ENCODE measurements at places on chromosomes 7 and 10.

DNA sequence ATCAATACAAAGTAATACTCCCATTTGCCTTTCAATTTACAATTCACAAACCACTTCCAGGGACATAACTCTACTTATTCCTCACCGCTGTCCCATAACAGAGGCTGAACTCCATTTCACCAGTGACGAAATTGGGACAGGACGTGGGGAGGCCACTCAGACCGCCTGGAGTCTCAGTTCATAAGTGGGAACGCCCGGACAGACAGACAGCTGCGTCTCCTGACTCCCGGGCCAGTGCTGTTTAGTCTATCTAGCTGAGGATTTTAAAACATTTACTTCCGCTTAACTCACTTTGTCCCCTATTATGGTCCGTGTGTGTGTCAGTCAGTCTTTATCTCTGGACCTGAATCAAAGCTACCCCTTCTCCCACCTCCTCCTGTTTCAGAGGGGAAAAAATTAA is 67.4 kb upstream of the ZNF438 start:
- DNase-seq, result no peak

DNA sequence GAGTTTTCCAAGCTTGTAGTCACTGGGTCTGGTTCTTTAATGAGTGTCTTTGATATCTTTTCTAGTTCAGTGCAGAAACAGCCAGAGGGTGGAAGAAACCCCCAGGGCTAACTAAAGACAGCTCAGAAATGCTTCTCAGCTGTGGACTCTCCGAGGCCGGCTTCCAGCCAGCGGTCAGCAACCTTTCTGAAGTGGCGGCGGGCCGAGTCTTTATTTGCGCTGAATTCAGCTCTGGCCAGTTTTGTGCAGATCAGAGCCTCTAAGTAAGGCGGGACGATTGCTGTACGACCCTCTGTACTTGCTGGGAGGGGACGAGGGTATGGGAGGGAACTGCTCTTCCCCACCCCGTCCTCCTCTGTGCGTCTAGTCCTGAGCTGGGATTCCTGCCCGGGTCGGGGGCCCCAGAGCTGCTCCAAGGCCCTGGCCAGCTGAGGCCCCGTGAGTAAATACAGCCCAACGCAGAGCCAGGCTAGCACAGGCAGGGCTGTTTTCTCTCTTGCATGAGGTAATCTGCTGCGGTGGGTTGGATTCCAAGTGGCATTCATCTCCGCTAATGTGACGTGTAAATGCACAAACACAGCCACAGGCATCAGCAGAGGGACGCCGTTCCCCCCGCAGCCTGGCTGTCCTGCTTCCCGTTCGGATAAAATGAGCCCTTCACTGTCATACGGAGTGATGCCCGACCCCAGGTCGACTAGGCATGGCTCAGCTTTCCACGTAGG is 159.8 kb downstream of the PIP4K2A start:
- DNase-seq, result no peak

GRCh38 chr10:129027906-129028305 is 439.1 kb upstream of the MGMT start:
- DNase-seq, result no peak

DNA sequence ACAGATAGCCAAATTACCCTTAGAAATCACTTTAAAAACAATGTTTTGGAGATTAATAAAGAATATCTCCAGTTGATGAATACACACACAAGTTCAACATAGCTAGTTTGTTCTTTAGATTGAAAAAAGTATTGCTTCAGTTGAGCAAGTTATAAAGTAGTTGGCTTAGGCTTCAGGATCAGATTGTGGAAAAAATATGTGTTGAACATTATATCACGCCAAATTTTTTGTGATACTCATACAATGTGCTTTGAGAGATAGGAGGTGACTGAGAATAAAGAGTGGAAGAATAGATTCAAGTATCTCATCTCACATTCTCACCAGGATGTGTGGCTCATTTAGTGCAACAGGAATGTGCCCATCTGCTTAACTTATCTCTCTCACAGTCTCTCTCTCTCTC is 553.3 kb downstream of the HTR7 start:
- no peak for DNase-seq

- no peak for DNase-seq
Observed at GRCh38 chr7:138978541-138979184, 2.5 kb downstream of the KIAA1549 start.

GRCh38 chr7:51020944-51021343 is 238.2 kb upstream of the GRB10 start:
- no peak for DNase-seq

DNA sequence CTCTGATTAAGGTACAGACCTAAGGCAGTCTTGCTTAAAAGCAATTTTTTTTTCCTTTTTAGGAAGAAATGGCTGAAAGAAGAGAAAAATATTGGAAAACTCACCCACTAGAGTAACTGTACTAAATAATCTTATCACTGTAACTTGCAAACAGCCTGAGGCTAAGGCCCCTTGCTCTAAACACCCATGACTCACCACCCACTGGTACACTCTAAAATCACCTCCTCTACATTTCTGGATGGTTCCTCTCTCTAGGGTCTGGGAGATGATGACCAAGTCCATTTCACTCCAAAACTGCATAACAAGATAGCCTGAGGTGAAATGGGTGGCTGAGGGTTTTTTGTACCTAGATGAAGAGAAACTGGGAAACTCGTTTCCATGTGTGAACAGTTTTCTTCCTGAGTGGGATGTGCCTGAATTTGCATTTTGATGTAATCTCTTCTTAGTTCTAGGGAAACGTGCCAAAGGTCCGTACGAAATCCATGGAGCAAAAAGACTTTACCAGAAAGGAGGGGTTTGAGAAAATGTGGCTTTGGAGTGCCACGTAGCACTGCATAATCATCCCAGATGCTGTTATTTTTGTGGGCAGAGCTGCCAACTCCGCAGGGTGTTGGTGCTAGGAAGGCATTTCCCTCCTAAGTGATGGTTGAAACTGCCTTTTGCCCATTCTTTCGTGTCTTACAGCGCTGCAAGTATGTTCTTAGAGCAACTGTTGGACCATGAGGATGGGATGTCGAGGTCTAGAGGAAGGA is 113.5 kb upstream of the C10orf90 start:
- DNase-seq, result no peak

- no peak for DNase-seq
Observed at GRCh38 chr10:99233000-99233688, 2.5 kb downstream of the HPSE2 start.

GRCh38 chr7:139902436-139903102 is 73.5 kb downstream of the TBXAS1 start:
- no peak for DNase-seq

DNA sequence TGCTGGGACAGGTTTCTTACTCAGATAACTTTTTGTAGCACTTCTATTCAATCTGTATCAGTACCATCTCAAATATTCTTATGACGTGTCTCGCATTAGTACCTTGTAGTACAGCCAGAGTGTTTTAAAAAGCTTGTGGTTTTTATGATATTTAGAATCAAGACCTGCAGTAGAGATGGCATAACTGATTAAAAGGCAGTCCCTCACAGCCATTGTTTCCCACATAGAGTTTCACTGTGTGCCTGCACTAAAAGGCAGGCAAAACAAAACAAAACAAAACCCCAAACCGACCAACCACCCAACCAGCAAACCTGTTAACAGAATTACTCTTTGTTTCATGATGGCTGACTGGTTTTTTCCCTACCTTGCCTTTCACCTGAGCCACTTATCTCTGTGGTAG is 221.3 kb upstream of the DGKB start:
- no peak for DNase-seq

- no peak for DNase-seq
Observed at GRCh38 chr10:130877126-130877525, 434.4 kb downstream of the TCERG1L start.

DNA sequence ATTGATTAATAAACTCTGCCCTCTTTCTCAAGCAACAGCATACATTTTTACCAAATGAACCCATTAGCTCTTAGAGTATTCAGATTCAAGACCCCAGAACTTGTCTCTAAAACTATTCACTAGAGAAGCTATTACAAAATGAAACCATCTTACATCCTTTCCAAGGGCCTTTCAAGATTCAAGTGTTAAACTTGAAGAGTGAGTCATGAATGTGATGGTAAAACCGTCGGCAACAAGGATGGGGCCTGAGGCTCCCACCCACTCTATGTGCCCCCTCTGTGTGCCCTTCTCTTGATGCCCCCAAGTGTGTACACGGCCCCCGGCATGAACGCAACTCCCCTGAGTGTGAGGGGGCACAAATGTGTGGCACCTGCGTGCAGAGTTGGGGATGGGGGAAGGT is 46.4 kb downstream of the SFMBT2 start:
- no peak for DNase-seq

- DNase-seq, result no peak
Observed at GRCh38 chr7:26100406-26101339, 51.3 kb upstream of the NFE2L3 start.

- no peak for DNase-seq
Observed at GRCh38 chr10:83680470-83680891, 458.8 kb upstream of the GHITM start.

DNA sequence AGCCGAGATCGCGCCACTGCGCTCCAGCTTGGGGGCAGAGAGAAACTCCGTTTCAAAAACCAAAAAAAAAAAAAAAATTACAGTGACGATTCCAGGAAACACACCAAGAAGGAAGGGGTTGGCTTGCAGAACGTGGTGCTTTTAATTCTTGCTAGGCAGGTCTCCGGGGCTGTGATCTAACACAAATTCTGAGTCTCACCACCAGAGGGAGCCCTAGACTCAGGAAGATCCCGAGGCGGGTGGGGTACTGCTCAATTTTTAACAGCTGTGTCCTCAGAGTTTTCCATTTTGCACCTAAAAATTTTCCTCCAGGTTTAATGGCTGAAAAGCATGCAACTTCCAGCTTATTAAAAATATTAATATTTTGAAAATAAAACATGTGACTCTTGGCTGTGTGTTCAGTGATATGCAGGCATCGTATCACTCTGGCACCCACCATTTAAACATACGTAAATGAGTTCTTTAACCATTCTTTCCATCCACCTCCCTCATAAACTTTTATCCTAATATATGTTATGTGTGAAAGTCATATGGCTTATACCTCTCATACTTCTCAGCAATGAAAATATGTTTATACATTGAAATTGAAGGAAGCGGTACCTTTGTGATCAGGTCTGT is 26.5 kb upstream of the NUB1 start:
- DNase-seq, result peak; percentile 35

DNA sequence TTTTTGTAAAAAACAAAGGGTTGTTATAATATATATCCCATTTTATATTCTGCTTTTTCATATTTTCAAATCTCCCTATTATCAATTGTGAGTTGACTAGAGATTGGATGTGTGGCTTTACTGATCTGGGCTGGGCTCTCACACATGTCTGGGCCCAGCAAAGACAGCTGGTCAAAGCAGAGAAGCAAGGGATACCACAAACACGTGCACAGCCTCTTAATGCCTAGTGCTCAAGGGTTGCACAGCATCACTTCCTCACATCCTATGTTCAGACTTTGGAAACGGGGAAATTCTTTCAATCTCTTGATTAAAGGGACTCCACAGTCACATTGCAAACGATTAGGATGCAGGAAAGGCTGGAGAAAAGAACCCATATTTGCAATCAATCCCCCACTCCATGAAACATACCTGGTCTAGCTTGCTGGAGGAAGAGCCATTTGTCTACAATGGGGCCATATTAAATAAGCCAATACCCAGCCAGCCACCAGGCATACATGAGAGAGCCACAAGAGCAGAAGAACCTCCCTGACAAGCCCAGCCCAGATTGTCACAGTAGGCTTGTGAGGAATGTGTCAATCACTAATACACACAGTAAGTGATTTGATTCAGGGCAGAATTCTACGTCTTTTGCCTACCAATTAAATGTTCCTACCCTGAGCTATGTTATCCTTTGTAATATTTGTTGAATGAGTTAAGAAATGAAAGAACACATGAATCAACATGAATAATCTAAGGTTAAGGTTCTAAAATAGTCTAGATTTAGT is 431.2 kb downstream of the TNS3 start:
- DNase-seq, result no peak

- no peak for DNase-seq
Observed at GRCh38 chr7:73521636-73522104, 423 bp downstream of the BAZ1B start.

GRCh38 chr10:30734901-30735300 is 105.3 kb upstream of the LYZL2 start:
- DNase-seq, result no peak

- DNase-seq, result no peak
Observed at GRCh38 chr7:84624927-84625326, 430.3 kb upstream of the SEMA3A start.

- no peak for DNase-seq
Observed at GRCh38 chr10:72981028-72981881, 26.6 kb upstream of the PLA2G12B start.

DNA sequence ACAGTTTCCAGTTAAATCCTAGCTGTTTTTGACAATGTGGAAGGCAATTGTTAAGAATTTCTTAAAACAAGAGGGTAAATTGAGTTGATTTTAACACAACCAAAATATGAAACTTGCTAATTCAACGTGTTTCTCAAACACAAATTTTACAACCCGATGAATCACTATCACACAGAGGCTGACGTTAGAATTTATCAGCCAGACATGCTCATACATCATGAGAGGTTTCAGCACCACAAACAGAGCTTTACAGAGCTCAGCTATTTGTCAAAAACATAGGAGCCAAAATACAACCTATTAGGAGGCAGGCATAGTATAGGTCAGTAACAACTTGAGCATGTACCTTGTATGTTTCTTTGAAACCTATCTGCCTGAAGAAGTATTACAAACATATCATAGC is 36.1 kb downstream of the LRRN3 start:
- no peak for DNase-seq

GRCh38 chr10:119525116-119525515 is 17.4 kb downstream of the RGS10 start:
- DNase-seq, result no peak

GRCh38 chr7:77444123-77444522 is 28.0 kb upstream of the GSAP start:
- DNase-seq, result no peak

GRCh38 chr7:112873831-112874553 is 83.8 kb upstream of the TMEM168 start:
- no peak for DNase-seq

DNA sequence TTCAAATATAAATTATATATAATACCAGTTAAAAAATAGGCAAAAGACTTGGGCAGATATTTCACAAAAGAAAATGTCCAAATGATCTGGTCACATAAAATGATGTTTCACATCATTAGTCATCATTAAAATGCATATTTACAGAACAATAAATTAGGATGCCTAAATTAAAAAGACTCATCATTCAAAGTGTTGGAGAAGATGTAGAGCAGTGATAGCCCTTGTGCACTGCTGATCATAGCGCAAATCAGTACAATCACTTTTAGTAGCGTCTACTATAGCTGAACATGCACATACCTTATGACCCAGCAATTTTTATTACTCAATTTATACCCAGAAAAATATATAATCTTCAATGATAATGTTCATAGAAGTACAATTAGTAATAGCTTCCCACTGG is 333.3 kb upstream of the ETV1 start:
- DNase-seq, result no peak

GRCh38 chr10:62045765-62046521 is 144.4 kb downstream of the ARID5B start:
- no peak for DNase-seq

- no peak for DNase-seq
Observed at GRCh38 chr10:4007771-4008170, 222.8 kb upstream of the KLF6 start.

GRCh38 chr7:7582596-7582995 is 15.9 kb downstream of the MIOS start:
- DNase-seq, result no peak

Measured in SW 1271 (cell line).